ENCODE measurements at places on chromosomes 13 and 19.

DNA sequence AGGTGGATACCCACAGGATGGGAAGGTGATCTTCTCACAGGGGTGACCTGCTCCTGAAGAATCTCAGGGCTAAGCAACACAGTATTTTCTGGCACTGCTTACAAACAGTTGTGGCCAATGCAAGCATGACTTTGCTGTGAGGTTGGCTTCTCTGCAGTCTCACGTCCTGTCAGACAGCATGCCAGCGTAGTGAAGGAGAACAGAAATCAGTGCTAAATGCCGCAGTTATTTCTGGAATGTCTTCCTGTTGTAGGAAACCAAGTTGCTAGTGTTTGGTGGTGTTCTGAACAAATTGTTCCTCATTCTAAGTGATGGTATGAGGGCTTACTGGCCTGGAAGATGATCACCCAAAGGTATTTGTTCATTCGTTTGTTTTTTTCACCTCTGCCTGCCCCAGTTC lies 320.1 kb downstream of the MTUS2 start:
- no peak for DNase-seq

DNA sequence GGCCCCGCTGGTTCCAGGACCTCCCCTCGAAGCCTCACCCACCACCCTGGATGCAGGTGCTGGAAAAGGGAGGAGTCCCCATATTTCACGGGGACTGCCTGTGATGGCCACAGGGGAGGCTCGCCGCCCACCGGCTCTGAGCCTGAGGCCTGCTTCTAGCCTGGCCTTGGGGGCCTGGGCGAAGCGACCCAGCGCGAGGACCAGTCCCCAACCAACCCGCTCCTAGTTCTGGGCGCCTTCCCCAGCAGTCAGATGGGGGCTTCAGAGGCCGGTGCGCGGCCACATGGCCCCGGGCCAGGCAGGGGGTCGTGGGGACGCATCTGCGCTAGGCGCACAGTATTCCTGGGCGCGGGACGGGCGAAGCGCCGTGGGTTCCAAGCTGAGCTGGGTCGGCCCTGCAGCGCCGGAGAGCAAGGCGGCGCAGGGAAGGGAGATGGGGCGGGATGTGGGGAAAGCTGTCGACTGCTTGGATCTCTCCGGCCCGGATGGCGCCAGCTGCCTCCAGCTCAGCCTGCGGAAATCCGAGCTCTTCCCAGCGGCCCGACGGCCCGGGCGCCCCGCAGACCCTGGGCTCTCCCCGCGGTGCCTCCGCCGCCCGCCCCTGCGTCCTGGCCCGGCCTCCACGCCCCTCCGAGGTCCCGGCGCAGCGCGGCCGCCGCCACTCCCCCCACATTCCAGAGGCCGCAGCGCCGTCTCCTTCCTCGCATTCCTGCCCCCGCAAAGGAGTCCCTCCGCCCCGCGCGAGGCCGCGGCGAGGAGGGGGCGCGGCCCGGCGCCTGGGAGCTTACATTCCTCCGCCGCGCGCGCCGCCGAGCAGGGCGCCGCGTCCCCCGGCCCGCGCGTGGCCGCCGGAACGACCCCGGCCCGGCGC lies at the start of gene WTIP:
Gene WTIP, plus strand, starts transcription at position 788 of the 871 bp plus-strand sequence. CDS start 217 bp downstream, outside the sequence.
- DNase-seq, result peak; percentile 64

DNA sequence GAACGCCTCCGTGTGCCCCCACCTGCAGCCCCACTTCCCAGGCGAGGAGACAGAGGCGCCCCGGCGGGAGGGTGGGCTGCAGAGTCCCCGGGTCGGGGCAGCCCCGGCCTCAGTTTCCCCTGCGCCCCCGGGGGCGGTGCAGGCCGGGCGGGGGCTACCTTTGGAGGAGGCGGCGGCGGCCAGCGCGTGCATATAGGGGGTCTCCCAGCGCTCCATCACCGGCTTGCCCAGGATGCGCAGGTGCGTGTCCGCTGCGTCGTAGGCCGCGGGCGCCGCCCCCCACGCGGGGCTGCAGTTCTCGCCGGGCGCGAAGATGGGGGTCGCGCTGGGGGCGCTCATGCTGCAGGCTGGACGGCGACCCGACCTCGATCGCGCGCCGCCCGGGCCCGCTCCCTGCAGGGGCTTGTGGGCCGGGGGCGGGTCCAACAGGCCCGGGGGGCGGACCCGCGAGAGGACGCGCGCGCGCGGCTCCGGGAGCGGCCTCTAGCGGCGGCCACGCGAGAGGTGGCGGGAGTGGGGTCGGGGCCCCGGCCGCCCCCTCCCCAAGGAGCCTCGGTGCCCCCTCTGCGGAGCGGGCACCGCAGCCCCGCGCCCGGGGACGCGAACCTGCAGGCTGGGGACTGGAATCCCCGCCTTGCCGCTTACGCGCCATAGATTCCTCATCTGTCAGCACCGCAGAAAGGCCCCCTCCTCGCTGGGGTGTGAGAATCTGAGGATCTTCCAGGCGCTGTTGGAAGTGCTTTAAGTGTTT lies at the start of gene GAMT:
Gene GAMT, minus strand, starts transcription at position 405 of the 751 bp plus-strand sequence. Its CDS starts 66 bp downstream, at position 339.
- no peak for DNase-seq

- DNase-seq, result no peak
These were observed 15.2 kb downstream of the ZNF221 start for GRCh38 chr19:43966079-43966694.

GRCh38 chr13:50914176-50914700 lies 4.6 kb downstream of the RNASEH2B start:
- no peak for DNase-seq

GRCh38 chr13:109135018-109135417 lies 505.6 kb downstream of the MYO16 start:
- DNase-seq, result no peak

DNA sequence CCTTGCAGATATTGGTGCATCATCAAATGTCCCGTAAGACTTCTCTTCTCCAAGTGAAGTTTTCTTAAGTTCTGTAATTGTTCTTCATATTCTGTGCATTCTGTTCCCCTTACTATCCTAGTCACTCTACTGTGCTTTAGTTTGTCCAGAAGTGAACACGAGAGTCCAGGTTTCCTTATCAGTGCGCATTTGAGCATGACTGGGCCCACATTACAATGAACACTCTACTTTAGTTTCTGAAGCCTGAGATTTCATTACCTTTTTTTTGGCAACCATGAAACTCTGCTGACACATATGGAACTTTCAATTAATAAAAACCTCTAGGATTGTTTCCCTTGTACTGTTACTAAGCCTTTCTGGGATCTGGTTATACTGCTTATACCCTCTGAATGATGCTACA lies 270.0 kb downstream of the KCNRG start:
- DNase-seq, result no peak

DNA sequence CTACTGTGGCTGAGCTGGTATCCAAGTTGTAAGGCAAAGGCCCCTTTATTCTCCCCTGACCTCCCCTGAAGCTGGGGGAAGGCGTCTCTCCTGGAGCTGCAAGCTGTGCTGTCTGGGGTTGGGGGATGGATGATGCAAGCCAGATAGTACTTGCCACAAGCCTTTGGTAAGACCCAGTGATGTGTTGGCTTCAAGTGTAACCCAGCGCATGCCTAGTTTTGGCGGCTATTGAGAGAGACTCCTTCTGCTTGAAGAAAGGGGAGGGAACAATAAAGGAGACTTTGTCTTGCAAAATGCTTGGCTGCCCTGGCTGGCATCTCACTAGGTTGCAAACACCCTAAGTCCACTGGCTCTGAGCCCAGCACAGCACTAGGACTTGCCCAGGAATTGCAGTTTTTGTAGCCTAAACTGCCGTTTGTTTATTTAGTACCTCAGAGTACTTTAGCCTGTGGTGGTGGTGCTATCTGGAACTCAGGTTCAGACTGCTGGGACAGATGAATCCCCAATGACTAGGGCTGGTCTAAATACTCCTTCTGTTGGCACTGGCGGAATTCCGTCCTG lies 108.2 kb downstream of the TNFSF13B start:
- DNase-seq, result no peak

DNA sequence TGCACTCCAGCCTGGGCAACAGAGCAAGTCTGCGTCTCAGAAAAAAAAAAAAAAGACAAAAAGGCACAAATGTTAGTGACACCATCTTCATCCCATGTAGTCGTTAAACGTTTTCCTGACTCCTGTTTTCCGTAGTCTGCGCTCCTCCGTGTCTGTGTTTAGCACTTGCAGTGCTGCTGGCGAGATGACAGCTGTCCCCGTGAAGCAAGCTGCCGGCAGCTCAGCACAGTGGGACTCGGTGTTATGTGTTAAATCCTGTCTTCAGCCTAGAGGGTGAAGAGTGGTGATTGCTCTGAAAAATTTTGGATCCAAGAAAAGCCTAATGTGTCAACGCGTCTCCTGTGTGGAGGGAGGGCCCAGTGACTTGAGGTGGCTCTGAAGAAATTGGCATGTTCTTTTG lies 18.4 kb downstream of the UBXN6 start:
- no peak for DNase-seq

GRCh38 chr19:8615813-8616596 lies 5.5 kb upstream of the ADAMTS10 start:
- DNase-seq, result no peak

GRCh38 chr19:43286096-43286495 lies 16.8 kb upstream of the PSG9 start:
- no peak for DNase-seq

DNA sequence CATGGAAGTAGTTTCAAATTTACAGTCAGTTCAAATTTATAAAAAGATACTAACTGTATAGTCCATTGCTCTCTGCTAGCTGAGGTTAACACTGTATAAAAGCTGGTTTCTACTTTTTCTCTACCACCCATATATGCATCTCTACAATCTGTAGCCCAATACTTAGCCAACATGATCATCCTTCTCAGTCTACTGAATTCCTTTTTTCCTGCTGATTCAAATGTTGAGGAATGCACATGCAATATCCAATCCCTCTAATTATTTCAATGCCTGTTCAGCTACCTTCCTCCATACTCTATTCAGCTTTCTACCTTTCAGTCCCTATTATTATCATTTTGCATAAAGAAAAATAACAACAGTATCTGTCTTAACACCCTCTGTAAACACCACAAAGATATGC lies 15.6 kb downstream of the KPNA3 start:
- no peak for DNase-seq

Measured in NT2/D1 (cell line).